ENCODE measurements at places on chromosomes 3 and 15. TPM values are rescaled to one million over a fixed set of nuclear protein-coding genes. Genes with fewer than 3 reads are reported as not detected.

The SEMA5B gene
- total RNA-seq: not detected

GRCh38 chr3:132545471-132545870 is 51.6 kb upstream of the ACKR4 start:
- DNase-seq: no peak

The PRR20G gene
- total RNA-seq: not detected

The SPTSSB gene
- not detected for total RNA-seq

The PLA1A gene
- total RNA-seq: not detected
